ENCODE measurements at places on chromosomes 13 and 19.

DNA sequence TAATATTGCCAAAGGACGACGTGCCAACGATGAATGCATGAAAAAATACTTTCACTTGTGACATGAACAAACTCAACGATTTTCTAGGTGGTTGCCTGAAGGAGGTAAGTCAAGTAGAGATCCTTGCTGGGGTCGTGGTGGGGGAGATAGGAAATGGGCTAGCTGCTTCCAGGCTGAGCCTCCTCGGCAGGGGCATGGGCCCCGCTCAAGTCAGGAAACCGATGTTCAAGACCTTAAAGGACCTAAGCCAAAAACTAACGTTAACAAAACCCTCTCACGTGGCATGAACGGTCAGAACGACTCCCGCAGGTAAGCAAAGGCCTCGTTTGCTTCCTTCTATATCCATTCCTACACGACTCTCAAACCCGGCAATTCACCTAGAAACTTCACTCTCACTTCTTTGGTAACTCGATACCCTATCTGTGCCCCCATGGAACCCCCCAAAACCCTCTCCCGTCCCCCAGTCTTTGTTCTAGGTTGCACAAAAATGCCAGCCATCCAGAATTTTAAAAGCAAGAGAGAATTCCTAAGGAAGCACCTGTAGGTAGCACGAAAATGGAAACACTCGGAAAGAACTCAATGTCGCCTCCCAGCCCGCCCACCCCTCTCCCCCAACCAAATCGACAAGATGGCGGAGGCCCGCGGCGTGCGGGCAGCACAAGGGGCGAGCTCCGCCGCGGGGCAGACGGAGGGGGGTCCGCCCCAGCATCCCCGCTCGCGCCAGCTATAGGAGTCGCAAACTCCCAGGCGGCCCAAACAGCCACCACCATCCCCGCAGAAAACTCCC is 13.6 kb downstream of the ACP4 start:
- peak; percentile 63 for DNase-seq

GRCh38 chr13:97223711-97224541 is 1.8 kb downstream of the MBNL2 start:
- DNase-seq = peak; percentile 58

GRCh38 chr13:46389457-46390451 is 2.7 kb upstream of the RUBCNL start:
- no peak for DNase-seq

DNA sequence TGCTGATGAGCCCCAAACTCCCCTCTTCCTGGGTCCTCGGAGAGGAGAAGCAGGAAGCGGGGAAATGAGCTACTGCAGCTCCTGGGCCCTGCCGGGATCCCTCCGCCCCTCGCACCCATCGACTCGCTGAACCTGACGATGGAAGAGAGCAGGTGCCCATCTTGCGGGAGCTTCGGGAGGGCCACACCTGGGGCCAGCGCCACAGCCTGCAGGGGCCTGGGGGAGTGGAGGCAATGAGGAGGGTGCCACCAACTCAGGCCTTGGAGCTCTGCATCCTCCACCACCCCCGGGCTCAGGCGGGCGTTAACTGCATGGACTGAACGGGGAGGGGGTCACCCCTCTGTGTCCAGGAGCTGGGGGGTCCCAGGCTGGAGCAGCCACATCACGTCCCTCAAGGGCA is 8.3 kb downstream of the TCF3 start:
- no peak for DNase-seq

All from activated CD8-positive, alpha-beta memory T cell treated with anti-CD3 and anti-CD28 coated beads, Interleukin-2, amount 50 U/mL, for 48 hours (primary cell).